Esophagus squamous epithelium (tissue), 5 donors: ENCODE measurements at places on chromosomes 7 and 10.

GRCh38 chr10:49207936-49208487 is 19.8 kb upstream of the TMEM273 start:
- no peak for DNase-seq

- DNase-seq = no peak
Observed at GRCh38 chr7:70044064-70044463, 445.8 kb downstream of the AUTS2 start.

DNA sequence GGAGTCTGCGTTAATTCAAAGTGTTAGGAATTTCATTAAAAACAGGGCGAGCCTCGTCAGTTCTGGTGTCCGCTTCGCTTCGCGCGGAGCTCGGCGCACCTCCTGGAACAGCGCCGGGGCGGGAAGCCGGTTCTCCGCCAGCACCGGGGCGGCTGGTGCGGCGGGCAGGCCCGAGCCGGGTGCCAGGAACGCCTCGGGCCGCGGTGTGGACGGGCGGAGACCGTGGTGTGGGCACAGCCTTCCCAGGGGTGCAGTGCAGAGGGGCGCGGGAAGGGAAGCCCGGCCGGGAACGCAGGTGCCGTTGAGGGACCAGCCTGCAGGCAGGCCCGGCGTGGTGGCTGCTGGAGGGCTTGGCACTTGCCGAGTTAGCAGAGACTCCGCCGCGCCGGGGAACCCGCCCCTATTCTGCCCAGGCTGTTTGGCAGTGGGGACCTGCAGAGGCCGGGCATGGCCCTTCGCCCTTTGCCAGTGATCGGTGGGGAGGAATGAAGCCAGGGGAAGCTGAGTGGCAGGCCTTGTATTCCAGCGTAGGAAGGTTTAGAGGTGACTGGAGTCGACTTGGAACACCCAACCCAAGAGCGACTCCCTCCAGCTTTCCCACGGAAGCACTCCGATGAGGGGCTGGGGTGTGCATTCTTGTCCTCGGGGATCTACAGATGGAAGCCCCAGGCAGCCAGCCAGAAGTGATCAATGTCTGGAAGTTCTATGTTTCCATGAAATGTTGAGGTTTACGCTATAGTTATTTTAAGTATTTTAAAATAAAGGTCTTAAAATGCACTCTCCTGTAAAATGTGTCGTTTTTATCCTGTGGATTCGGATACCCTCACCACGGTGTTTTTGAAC is 945 bp upstream of the RHEB start:
- DNase-seq = no peak

GRCh38 chr10:80713398-80713928 is 175.8 kb downstream of the SH2D4B start:
- DNase-seq = no peak

GRCh38 chr7:35007768-35008167 is 29.5 kb downstream of the DPY19L1 start:
- DNase-seq = no peak

- no peak for DNase-seq
Observed at GRCh38 chr10:47063858-47064257, 152.6 kb downstream of the PTPN20 start.

GRCh38 chr7:1572111-1572822 is 2.4 kb upstream of the PSMG3 start:
- DNase-seq = no peak

DNA sequence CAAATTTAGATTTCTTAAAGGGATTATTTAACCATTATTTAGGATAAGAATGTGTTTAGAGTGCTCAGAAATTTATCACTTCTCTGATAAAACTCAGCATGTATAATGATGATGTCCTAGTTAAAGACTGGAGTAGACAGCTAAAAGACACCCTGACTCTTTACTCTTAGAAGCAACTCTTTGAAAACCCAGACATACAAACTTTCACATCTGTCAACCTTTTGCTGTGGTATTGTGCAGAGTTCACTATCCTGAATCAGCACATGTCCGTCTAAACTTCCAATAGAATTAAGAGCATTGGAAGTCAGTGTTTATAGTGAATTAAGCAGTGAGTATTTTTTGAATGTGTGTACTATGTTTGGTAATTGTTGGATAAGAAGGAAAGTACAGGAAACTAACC is 24.9 kb downstream of the ZNRF2 start:
- no peak for DNase-seq

GRCh38 chr10:86971232-86971991 is 3.1 kb downstream of the ADIRF start:
- peak; percentile 85 for DNase-seq

GRCh38 chr7:71349682-71350481 is 217.9 kb downstream of the GALNT17 start:
- no peak for DNase-seq

DNA sequence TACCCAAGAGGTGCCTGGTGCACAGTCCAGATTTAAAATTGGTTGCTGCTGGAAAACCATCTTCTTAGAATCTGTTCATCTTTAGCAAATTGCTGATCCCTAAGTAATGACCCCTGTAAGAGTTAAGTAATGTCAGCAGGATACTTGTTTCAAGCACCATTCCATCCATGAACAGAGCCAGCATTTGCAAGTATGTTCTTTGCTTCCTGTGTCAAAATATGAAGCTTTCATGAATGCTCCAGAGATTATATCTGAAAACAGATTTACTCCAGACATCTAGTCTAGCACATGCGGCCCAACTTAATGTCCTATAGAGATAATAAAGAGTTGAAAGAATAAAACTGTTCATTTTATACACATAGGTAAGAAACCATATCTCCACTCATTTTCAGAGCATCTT is 98.7 kb upstream of the ZNF438 start:
- no peak for DNase-seq

DNA sequence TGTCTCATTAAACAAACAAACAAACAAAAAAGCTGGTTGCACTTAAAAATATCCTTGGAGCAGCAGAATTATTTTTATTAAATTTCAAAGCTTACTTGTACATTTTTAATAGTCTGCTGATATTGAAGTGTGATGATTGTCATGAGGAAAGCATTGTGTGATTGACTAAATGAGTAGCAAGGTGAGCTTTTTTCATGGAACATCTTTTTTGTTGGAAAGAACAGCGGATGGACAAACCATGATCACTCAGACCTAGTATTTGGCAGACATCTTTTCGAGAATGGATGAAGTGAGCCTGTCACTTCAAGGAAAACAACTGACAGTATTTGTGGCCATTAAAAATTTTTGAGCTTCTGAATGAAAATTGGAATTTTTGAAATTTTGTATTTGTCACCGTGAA is 5.7 kb upstream of the CALML3 start:
- no peak for DNase-seq

- no peak for DNase-seq
Observed at GRCh38 chr10:105139363-105139896, 498.3 kb downstream of the SORCS3 start.

- no peak for DNase-seq
Observed at GRCh38 chr7:102287111-102287980, 678 bp downstream of the SH2B2 start.
